Activated T-cell treated with anti-CD3 and anti-CD28 coated beads, Interleukin-2, amount 50 U/mL, for 1 hour (primary cell): ENCODE measurements at places on chromosomes 3 and 15.

- no peak for DNase-seq
Measured at GRCh38 chr3:111521891-111522290, 20.1 kb upstream of the CD96 start.

GRCh38 chr15:76252249-76252648, 59.0 kb downstream of the ETFA start:
- DNase-seq = no peak

GRCh38 chr3:194176274-194176991, 40.5 kb downstream of the HES1 start:
- DNase-seq = no peak

DNA sequence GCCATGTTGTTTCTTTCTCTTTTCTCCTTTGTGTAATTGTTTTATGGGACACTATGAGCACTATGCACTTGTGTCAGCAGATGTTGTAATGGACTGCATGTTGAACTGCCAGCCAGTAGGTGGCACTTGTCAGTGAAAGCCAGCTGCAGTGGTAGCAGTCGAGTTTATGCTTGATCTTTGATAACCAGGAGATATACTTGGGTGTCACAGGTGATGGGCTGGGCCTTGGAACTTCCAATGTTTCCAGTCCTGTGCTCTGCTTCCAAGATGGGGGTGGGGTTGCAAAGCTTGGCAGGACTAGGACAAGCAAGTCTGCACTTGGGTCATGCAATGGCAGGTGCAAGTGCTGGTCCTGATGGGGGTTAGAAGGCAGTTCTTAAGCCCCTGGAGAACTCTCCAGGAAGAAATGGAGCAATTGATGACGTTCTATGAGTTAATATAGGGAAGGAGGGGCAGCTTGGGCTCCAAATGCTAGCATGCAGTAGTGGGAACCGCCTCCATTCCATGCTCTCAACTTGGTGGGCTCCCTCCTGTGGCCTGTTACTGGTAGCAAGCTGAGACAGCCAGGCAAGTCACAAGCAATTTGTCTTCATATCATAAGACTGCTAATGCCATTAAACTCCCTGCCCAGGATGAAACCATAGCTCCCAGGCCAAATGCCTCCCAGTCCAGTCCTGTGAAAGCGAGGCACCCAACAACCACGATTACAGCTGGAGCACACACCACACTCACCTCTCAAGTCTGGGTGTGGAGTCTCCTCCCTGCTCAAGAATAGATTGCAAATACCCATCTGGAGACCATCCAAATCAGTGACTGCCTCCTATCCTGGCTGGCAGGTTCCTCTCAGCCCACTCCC, 287.2 kb downstream of the CGGBP1 start:
- peak; percentile 34 for DNase-seq

DNA sequence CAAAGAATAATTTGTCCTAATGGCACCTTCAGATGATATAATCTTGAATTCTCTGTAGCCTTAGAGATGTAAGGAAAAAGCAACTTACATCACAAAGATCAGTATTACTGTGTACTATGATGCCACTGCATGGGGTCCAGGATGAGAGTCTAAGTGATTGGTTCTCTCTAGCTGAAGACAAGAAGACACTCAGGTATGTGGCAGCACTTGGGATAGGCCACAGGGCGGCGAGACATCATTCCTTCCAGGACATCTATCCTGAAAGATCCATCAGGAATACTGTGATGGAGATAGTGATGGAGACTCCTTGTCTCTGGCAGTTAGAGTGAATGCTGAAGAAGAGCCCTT, 2.5 kb downstream of the CD200 start:
- DNase-seq = no peak

- no peak for DNase-seq
Measured at GRCh38 chr15:69793781-69794451, 303.8 kb downstream of the TLE3 start.

DNA sequence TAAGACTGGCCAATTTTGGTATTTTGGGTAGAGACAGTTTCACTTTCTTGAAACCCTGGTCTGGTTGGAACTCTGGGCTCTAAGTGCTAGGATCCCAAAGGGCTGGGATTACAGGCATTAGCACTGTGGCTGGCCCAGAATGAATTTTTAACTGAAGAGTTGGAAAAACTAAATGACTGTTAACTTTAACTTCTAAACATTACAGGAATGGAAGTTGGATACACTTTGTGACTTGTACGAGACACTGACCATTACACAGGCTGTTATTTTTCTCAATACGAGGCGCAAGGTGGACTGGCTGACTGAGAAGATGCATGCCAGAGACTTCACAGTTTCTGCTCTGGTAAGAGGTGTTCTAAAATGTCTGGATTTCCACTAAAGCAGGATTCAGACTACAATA, 3.5 kb downstream of the EIF4A2 start:
- no peak for DNase-seq

- no peak for DNase-seq
Measured at GRCh38 chr15:40281801-40282146, 1.1 kb downstream of the ANKRD63 start.

DNA sequence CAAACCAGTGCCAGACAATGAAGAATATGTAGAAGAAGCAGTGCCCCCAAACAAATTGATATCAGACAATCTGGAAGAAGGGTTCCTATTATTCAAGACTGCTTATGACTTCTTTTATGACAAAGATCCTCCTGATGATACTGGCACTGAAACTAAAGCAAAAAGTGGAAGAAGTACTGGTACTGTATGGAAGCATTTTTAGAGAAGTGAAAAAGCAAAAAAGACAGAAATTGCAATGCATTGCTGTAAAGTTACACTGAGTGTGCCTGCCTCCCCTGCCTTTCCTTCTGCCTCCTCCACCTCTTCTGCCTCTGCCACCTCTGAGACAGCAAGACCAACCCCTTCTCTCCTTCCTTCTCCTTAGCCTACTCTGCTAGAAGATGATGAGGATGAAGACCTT, 167.6 kb downstream of the PLCL2 start:
- no peak for DNase-seq

- DNase-seq = peak; percentile 45
Measured at GRCh38 chr3:124559846-124560574, 170.2 kb upstream of the UMPS start.

DNA sequence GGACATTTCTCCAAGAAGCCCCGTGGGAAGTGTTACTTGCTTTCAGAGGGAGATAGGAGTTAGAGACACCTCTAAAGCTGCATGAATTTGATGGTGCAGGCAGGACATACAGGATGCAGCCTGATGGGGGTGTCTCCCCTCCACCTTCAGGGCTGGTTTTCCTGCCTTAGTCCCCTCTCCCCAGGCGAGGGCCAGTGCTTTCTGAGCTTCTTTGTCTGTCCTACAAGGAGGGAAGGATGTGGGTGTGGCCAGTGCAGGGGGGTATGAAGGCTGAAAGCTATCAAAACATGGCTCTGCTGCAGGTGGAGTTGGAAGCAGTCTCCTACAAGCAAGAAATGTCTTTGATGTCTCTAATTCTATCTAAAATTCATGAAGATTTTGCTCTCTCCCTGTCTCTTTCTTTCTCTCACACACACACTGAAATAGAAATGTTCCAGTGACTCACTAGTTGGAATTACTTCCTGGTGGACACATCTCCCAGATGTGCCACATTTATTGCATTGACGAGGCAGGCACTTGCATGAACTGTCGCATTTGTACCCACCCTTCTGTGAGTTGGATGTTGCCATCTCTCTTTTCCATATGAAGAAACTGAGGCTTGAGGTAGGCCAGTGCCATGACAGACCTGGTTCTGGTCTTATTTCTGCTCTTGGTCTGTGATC, 13.9 kb upstream of the PODXL2 start:
- no peak for DNase-seq

DNA sequence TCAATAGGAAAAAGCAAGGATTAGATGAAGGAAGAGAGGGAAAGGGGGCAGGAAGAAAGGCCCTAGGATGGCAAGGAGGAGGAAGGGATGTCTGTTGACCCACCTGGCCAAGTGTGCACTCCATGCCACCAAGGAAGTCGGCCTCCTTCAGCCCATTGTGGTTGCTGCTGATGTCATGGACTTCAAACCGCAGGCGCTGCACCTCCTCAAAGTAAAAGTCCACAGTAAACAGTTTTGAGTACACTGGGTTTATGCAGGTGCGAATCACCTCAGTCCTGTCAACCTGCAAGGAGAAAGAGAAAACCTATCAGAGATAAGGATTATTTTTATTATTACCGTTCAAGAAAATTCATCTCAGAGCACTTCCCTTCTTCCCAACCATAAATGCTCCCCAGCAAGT, 220.6 kb upstream of the MRPL3 start:
- no peak for DNase-seq

- DNase-seq = no peak
Measured at GRCh38 chr3:73110530-73110929, 49.1 kb downstream of the EBLN2 start.

DNA sequence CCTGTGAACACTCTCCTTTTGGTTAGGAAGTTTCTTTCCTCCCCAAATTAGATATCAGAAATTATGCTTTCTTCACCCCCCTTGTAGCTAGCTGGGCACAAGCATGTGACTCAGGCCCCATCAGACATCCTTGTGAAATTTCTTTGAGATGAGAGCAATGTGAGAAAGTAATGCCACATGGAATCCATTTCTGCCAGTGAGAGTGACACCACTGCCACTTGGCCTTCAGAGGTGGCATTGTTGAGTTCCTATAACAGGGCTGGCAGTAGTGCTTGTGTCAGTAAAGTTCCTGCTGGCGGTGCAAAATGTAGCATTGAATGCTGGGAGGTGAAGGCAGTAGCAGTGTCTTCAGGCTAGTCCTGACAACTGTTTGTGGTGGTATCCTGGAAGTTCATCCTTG, 80.7 kb upstream of the ZNF280D start:
- DNase-seq = no peak

DNA sequence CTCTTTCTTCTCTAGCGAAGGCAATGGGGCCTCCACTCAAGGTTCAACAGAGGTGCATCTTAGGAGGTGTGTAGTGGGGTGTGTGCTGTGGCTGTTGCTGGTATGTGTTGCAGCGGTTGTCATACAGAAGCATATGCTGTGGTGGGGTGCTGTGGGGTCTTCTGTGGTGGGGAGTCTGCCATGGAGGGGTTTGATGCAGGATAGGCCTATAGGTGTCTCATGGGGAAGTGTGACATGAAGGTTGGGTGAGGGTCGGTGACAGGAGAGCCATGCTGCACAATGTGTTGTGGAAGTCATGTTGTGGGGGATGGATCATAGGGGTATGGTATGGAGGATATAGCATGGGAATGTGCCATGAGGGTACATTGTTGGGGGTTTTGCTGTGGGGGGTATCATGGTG, 20.3 kb downstream of the NMNAT3 start:
- no peak for DNase-seq

GRCh38 chr15:41292521-41292920, 39.9 kb downstream of the OIP5 start:
- DNase-seq = no peak

DNA sequence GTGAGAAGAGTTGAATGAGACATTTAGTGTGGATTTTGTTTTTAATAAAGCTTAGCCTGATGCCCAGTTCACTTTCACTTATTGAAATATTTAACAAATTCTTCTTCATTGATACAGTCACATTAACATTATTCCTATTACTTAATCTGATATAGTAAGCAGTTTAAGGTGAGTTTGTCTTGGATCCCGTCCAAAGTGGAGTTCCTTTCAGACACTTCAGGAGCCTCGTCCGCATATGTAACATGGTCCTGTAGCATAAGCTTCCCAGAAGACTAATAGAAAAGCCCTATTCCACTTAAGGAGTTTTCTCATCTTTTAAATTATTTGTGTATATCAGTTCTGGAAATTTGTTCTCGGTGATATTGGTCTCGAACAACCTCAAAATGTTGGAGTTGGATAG, 39.7 kb upstream of the MLF1 start:
- DNase-seq = no peak

GRCh38 chr3:3170998-3171397, 8.5 kb downstream of the CRBN start:
- DNase-seq = peak; percentile 33
